ENCODE measurements at places on chromosomes 6 and 20.

DNA sequence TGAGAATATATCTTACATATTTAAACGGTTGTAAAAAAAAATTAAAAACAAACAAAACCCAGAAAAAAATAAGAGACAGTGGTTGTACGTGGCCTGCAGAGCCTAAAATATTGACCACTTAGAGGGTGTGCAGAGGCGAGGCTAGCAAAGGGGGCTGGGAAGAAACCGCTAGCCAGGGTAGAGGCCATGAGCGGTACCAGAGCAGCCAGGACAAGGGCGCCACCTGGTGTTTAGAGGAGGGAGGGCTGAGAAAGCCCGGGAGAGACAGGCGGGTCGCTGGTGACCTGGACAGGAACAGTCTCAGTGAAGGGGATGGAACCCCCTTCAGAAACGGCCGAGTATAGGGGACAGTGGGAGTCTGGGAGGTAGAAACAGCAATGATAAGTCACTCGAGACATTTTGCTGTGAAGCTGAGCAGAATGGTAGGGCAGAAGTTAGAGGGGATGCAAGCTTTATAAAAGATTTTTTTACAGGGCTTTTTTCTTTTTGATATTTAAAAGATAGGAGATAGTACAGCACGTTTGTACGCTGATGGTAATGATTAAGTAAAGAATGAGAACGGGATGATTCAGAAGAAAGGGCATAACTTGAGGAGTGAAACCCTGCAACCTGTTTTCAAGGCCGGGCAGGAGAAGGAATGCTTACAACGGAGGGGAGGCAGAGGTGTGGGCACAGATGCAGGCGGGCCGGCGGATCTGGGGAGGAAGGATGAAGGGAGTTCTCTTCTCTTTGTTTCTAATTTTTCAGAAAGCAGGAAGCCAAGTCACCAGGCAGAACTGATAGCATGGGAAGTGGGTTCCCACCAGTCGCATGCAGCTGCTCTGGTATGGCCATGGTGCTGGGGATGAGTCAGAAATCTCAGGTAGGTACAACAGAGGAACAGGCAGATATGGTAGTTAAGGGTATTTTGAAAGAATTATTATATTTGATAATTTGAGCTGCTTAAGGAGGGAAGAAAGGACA lies 76.2 kb downstream of the FAM229B start:
- DNase-seq: peak; percentile 10

DNA sequence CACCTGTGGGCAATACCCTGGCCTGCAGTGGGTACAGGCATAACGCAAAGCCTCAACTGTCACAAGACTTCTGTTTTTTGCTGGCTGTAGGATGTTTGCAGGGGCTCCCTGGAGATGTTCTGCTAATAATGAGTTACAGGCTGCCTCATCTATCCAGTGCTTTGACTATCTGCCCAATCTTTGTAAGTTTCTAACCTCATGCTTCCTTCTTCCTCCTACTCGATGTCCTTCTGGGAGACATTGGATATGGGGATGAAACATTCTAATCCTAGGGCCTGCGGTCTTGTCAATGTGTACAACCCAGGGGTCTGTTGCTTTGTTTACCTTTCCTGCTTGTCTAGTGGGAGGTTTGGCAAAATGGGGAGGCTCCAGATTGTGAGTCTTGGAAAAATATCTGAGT lies 136.8 kb upstream of the TCF21 start:
- no peak for DNase-seq

GRCh38 chr6:125818225-125818657 lies 27.5 kb downstream of the NCOA7 start:
- no peak for DNase-seq

- DNase-seq: no peak
These were observed 688.4 kb downstream of the HTR1B start for GRCh38 chr6:76774781-76775384.

DNA sequence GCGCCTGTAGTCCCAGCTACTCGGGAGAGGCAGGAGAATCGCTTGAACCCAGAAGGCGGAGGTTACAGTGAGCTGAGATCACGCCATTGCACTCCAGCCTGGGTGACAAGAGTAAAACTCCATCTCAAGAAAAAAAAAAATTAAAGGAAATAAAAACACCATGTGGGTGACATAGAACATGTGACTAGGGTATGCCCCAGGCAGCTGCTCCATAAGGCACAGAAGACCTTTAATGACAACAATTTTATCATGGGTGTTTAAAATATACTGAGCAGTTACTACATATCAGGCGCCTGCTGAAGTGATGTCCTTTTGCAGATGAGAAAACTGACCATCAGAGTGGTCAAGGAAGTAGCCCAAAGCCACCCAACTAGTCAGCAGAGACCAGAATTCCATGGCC lies 8.0 kb downstream of the PEDS1 start:
- no peak for DNase-seq

GRCh38 chr6:13472976-13473767 lies 14.2 kb downstream of the GFOD1 start:
- DNase-seq: no peak

GRCh38 chr6:161037873-161038228 lies 46.3 kb downstream of the MAP3K4 start:
- no peak for DNase-seq

DNA sequence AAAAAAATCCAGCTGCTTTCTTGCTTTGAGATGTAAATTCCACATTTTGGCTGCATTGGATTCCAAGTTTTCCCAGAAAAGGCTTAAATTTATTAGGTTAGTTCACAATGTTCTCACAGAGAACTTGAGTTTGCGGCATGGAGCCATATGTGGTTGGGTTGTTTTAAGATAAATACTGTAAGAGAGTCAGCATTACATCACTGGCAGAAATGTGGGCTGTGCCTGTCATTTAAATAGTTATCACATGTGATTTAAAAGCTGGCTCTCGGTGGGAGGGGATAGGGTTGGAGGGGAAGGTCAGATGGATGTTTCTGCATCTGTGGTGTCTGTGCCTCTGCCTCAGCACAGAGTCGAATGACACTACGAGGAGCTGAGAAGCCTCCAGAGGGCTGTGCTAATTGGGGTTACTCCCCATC lies 73.8 kb upstream of the SCP2D1 start:
- no peak for DNase-seq

- no peak for DNase-seq
These were observed 9.1 kb upstream of the ANKRD60 start for GRCh38 chr20:58237318-58238132.

GRCh38 chr6:111692327-111693164 lies 86.9 kb upstream of the TRAF3IP2 start:
- no peak for DNase-seq

- no peak for DNase-seq
These were observed 4.1 kb upstream of the TAF4 start for GRCh38 chr20:62069741-62070216.

- no peak for DNase-seq
These were observed 62.8 kb downstream of the PERP start for GRCh38 chr6:138044458-138044857.

DNA sequence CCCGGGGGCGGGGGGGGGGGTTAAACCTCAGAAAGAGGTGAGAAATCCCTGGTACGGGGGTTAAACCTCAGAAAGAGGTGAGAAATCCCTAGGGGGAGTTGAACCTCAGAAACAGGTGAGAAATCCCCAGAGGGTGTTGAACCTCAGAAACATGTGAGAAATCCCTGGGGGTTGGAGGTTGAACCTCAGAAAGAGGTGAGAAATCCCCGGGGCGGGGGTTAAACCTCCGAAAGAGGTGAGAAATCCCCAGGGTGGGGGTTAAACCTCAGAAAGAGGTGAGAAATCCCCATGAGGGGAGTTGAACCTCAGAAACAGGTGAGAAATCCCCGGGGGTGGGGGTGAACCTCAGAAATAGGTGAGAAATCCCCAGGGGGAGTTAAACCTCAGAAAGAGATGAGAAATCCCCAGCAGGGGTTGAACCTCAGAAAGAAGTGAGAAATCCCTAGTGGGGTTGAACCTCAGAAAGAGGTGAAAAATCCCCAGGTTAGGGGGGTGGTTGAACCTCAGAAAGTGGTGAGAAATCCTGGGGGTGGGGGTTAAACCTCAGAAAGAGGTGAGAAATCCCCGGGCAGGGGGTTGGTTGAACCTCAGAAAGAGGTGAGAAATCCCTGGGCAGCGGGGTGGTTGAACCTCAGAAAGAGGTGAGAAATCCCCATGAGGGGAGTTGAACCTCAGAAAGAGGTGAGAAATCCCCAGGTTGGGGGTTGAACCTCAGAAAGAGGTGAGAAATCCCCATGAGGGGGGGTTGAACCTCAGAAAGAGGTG lies 87.4 kb downstream of the PLG start:
- no peak for DNase-seq

GRCh38 chr6:90021711-90022110 lies 127.4 kb downstream of the GJA10 start:
- no peak for DNase-seq

GRCh38 chr6:25441663-25442270 lies 162.6 kb downstream of the CARMIL1 start:
- no peak for DNase-seq

GRCh38 chr6:30800871-30801270 lies 56.5 kb upstream of the IER3 start:
- DNase-seq: no peak

DNA sequence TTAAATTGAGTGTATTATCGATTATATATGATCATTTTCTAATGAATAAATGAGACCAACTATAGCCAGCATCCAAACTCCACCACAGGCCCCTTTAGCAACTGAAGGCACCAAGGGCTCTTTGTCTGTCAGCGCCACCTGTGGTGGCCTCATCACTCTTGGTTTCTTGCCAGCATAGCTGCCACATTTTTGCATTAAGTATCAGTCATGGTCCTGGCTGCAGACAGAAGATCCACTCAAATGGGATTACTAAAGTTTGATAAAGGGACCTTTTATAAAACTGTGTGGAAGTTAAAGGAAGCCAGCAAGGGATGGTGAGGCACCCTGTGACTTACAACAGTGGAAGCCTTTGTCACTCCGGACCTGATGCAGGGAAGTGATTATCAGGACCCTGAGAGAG lies 162.9 kb downstream of the C6orf118 start:
- DNase-seq: no peak

GRCh38 chr6:127481111-127481510 lies 21.9 kb upstream of the KIAA0408 start:
- DNase-seq: no peak

DNA sequence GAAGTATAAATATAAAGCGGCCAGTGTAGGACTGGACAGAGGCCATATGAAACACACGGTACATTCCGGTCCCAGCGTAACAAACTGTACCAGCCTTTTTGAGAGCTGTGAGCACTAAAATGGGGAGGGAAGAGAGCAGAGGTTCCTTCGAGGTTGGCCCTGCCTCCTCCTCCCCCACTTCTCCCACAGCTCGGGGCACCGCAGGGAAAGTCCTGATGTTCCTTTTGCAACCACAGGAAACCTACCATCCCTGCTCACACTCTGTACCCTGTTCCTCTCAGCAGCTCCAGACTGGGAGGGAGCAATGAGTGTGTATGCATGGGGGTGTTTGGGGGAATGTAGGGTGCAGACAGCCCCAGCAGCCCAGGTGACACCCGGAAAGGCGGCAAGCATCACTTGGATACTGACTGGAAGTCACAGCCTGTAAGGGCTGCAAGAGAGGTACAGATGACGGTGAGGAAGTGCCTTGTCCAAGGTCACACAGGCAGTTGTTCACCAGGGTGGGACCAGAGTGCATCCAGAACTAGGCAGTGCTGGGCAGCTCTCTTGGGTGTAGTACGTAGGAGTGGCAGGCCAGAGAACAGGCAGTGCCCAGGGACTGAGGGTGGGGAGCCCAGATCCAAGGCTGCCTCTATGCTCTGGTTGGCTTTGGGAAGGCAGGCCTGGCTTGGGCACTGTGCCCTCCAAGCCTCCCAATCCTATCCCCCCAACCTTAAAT lies 11.0 kb upstream of the ARMC12 start:
- DNase-seq: no peak

DNA sequence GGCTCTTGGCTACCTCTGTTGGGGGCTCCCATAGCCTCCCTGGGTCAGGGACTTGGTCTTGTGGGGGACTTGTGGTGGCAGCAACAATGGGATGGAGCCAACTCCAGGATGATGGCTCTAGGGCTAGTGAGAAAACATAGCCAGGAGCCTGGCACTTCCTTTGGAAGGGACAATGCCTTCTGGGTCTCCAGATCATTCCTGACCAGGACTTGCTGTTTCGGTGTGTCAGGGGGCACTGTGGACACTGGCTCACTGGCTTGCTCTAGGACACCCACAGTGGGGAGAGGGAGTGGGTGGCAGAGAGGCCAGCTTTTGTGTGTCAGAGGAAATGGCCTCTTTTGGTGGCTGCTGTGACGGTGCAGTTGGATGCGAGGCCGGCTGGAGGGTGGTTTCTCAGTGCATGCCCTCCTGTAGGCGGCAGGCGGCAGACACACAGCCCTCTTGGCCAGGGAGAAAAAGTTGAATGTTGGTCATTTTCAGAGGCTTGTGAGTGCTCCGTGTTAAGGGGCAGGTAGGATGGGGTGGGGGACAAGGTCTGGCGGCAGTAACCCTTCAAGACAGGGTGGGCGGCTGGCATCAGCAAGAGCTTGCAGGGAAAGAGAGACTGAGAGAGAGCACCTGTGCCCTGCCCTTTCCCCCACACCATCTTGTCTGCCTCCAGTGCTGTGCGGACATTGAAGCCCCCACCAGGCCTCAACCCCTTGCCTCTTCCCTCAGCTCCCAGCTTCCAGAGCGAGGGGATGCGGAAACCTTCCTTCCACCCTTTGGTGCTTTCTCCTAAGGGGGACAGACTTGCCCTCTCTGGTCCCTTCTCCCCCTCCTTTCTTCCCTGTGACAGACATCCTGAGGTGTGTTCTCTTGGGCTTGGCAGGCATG lies 9.2 kb downstream of the VEGFA start:
- no peak for DNase-seq

GRCh38 chr6:135888818-135889217 lies 37.3 kb downstream of the PDE7B start:
- no peak for DNase-seq

DNA sequence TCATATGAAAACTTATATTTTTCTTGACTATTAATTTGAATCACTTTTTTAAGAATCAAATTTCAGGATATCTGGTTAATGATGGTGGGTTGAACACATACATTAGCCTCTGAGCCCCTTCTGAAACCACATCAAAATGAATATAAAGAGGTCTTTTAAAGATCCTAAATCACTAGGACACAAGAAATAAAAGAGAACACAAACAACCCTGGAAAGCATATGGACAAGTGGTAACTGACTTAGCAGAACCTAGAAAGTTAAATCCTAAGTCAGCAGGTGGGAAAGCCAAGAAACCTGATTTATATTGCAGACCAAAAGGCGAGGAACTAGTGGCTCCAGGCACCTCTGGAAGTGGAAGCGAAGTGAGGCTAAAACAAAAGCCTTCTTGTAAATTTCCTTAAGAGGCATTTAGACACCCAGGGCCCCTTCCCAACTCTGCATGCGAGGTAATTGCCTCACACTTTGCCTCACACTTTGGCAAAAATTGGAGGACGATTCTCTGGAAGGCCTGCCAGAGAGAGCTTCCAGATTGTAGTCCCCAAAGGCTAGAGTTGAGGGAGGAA lies 293.9 kb downstream of the KHDC1L start:
- no peak for DNase-seq

DNA sequence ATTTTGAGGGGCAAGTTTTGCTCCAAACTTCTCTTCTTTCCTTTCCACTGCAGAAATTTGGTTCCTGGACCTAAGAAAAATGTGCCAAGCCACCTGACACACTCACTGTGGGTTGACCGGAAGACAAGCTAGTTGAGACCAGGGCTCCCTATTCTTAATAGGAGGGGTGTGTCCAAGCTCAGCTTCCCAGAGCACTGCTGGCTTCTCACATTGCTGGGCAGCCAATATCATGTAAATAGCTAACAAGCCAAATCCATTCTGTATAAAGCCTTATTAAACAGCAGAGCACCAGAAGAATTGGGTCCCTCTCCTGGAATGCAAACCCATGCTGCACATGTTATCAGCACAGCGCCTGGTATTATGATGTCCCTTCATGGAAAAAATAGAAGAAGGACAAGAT lies 17.0 kb upstream of the SAMD3 start:
- no peak for DNase-seq

All from GM12864 (cell line).